EH (cell line): ENCODE measurements at places on chromosomes 11 and 22.

DNA sequence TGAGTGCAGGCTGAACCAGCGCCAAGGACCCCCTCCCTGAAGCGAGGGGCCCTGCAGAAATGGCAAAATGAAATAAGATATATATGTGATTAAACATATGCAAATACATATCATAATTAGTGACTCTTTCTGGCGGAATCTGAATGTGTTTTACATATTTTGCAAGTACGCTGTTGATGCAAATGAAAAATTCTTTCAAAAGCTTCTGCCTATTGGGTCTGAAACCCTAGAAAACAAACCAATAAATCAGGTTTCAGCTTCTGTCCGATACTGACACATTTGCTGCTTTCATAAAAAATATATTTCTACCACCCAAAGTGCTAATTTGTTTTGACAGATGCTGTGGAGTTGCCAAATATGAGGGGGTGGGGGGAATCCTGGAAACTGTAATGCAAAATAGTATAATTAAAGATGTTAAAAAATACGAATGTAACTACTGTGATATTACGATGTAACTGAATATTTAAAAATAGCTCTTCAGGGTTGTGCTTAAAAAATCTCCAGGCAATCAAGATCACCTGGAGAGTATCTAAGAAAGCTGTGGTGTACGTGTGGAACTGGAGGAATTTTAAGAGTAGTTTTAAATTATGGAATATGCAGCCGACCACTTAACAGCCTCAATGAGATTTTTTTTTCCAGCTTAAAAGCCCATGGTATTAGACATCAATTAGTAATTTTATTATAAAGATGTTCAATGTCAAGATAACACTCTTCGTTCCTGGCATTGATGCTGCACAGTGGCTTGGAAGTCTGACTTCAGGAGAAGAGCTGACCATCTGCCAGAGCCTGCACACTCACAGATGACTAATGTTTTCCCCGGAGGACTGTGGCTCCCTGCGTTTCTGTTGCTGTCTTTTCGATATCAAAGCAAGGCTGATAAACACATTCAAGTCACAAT is 122.2 kb upstream of the RCN1 start:
- peak; percentile 82 for DNase-seq

DNA sequence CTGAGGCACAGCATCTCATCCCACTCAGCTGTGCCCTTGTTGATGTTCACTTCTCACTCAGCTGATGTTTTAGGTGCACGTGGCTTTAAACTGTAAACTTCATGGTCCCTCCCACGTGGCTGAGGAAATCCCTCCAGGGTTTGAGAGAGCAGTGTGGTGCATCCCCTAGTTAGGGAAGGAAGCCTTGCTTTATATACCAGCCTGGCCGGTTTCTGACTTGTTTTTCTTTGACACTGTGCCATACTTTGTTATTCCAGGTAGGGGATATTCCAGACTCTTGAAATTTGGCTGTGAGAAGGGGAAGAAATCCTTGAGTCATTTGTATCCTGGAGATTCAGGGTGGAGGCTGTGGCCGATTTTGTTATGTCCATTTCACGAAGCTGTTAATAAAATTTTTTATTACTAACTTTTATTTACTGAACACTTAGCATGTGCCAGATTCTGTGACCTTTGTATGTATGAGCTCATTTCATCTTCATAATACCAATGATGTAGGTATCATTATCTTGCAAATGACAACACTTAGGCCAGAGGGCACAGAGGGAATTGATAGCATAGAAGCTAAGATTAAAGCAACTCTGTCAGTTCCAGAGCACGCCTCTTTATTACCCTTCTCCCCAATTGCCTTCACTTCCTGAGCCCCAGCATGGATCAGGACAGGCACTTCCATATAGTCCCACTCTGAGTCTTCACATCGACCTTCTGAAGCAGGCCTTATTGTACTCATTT is 116.6 kb downstream of the NAV2 start:
- DNase-seq = no peak

GRCh38 chr11:132312161-132312560 is 941.7 kb downstream of the NTM start:
- peak; percentile 64 for DNase-seq

DNA sequence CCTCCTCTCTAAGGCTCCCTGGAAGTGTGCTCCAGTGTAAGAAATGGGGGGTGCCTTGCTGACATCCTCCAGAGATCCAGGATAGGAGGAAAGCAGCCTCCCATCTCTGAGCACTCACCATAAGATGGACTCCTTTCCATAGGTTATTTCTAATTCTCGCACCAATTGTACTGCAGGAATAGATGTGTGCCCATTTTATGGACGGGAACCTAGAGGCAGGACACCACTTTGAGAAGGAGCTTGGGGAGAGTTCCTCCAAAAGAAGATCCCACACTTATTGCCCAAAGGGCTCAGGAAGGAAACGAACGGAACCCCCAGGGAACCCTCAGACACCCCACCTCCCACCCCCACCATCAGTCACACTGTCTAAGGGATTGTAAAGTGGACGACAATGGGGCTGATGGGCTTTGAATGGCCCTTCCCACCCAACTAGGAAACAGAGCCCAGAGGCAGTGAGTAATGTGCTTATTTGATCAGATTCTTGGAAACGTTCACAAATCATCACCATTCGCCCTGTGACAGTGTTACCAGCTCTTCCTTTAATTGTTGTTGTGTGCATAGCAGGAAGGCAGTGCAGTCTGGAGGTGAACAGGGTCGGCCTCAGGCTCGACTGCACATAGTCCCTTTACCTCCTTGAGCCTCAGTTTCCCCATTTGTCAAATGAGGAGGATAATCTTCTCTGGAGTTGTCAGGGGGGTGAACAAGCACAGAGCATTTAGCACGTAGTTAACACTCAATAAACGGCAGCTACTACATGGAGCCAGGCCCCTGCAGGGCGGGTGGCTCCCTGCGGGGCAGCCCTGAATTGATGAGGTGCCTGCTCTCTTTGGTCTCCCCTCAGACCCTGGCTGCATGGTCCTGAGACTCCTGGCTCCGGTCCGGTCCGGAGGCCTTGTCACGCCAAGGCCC is 8.4 kb upstream of the MN1 start:
- DNase-seq = peak; percentile 25

GRCh38 chr11:118916842-118917388 is 8.8 kb downstream of the BCL9L start:
- peak; percentile 98 for DNase-seq
